H7 (cell line): ENCODE measurements at places on chromosomes 3 and 15. TPM values are rescaled to one million over a fixed set of nuclear protein-coding genes. Genes with fewer than 3 reads are reported as not detected.

DNA sequence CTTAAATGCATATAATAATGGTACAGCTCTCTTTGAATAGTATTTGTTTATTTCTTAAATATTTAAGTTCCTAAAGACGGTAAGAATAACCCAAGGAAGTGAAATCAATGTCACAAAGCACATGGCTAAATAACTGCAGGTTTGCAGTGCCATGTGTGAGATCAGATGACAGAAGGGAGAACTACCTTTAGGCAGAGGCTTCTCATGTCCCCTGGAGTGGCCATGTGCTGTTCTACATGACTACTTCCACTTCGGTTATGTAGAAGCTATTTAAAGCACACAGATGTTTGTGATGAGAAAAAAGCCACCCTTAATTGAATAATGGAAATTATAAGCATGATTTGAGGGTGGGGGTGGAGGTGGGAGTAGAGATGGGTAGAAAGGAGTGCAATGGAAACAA lies 109.1 kb downstream of the UBE3A start:
- DNase-seq, result no peak

- peak; percentile 74 for DNase-seq
These were observed 25.2 kb downstream of the NIPA1 start for GRCh38 chr15:22811640-22812039.

The IL17RE gene
- 1.5 and 1.9 TPM in 2 replicates for total RNA-seq

The KBTBD13 gene
- 0.17 TPM in 1 of 2 replicates, not detected in the other for total RNA-seq

DNA sequence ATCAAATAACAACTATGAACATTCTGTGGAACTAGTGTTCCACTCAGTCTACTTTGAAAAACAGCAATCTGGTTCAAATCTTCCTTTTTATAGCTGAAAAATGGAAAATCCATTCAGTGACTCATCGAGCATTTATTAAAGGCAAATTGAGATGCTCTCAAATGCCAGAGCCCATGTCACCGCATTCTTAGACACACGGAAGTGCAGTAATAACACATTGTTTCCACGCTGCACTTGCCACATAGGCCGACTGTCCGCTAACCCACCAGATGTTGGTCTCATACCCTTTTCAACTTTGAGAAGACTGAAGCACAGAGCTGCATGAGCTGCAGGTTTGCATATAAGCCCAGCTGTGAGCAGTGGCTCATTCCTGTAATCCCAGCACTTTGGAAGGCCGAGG lies 95.9 kb downstream of the TMEM266 start:
- DNase-seq, result no peak

DNA sequence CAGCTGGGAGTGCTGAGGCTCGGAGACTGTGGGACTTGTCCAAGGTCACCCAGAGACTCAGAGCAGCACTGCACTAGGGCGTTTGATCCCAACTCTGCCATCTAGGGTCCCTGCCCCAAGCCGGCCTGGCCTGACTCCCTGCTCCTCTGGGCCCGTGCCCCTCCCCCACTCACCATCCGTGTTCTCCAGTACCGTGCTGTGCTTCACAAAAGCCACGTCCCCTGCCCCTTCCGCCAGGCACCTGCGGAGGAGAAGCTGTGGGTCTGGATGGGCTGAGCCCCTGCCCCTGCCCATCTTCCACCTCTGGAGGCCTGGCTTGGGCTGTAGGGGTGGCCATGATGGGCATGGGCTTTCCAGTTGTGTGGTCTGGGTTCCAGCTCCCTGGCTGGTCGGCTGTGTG lies 8.4 kb downstream of the MELTF start:
- peak; percentile 82 for DNase-seq

DNA sequence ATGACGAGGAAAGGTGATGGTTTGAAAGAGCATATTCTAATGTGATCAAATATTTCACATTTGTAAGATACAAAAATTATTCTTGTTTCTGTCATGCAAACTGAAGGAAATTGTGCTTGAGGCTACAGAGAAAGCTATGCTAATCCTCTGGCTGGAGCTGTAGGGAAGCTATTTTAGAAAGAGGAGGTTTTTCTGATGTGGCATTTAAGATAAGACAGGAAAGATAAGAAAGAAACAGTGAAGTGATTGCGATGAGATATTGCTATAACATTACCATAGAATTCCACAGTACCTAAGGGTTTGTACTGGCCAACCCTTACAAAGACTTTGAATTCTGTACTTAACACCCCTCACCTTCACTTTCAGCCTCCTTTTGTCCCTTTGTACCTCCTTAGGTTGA lies 205.2 kb upstream of the LMCD1 start:
- no peak for DNase-seq

- no peak for DNase-seq
These were observed 134.8 kb downstream of the RBMS3 start for GRCh38 chr3:29415482-29416223.

DNA sequence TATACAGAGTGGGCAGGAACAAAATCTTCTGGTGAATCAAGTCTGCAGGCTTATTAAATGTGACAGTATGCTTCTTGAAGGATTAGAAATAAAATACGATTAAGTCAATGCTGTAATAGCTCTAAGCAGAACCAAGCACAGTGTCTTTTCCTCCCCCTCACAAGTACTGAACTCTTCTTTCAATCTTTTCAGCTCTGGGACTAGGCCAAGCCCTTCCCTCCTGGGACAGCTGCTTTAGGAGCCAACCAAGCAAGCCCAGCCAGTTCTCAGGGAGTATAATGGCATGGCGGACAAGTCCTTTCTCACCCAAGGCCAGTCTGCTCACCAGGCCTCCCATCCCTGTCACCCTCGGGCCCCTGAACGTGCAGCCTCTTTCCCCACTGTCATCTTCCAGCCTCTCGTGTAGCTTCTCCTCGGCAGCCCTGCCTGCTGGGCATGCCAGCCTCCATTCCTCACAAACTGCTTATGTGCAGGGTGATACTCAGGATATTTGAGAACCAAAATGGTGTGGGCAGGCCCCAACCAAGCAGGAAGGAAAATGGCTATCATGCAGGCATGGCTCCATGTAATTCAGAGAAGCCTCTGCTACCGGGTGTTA lies 8.4 kb upstream of the PPP1R2 start:
- DNase-seq, result no peak

The SLC6A11 gene
- 0.24 and 0.48 TPM in 2 replicates for total RNA-seq

DNA sequence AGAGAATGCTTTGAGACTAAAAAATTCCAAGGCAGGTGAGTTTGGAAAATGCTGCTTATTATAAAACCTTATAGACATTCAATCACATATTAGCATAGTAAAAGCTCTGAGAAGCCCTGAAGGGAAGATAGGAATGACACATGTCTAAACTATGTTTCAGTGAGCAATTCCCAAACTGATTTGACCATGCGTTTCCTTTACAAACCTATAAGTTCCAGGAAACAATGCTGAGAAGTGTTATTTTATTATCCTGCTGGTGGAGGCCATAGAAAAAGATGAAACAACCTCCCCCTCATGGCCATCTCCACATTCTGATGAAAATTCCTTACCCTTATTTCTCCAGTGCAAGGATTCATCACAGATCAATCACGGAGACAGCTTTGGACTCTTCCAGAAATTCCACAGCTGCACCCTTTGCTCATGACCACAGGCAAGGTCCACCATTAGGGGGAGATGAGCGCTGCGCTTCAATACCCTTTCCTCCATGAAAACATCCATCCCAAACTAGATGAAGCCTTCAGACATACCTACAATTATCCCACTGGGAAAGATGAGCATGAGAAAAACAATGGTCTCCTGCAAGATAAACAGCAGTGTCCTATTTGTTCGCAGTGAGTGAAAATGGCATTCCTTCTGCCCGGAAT lies 372.1 kb downstream of the MAGI1 start:
- DNase-seq, result no peak
